ENCODE measurements at places on chromosomes 6 and 20.

DNA sequence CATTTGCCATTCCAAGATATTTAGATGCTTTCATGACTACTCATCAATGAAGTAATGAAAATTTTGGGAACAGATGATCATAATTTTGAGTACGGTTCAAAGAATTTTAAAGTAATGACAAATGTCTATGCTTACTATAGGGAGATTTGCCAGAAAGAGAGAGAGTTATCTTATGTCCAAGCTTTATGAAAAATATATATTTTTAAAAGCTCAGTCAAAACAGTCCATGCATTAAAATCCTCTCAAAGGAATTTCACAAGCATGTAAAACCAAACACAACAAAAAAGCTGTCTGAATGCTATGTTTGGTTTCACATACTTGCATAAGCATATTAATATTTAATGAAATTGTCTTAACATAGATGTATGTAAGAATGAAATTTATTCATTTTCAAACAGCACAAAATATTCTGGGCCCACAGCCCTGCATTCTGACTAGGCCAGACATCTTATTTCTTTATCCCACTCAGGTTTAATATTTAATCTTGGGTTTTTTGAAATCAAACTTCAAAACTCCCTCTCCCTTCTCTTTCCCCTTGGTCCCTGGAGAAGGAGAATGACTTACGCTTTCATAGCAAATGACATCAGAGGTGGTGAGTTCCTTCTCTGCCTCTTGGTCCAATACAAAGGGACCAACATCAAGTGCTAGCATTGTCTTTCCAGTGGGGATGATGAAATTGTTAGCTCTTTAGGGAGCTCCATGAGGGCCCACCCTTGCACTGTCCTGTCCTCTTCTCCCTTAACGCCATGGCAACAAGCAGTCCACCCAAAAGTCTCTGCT lies 94.2 kb downstream of the ADAT2 start:
- no peaks in the 10 kb centered on the region for H3K4me1 ChIP-seq
- H3K4me3 ChIP-seq, result no peak overlapping the region

DNA sequence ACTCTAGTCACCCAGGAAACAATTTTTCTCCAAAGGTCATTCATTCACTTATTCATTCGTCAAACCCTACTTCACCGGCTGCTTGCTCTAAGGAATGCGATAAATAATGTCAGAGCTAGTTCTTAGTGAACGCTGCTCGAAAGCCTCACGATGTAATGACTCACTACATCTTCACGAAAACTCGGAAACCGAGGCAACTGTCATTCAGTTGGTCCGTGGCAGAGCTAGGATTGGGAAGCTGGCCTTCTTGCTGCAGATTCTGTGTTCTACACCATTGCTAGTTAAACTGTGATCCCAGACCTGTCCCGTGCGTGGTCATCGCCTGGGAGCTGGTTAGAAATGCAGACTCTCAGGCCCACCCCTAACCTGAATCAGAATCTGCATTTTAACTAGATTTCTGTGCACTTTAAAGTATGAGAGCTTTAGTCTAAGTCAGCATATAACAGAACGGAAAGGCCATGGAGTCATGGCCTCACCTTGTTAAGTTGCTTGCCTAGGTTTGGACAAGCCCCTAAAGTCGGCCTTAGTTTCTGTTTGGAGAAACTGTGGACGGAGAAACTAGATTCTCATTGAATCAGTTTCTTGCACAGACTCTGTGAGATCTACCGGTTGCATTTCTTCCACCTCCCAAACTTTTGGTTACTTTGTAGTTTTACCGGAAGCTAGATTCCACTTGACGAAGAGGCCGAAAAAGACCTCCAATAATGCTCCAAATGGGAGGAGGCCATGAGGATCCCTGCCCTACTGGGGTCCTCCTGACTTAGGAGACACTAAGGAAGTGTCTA lies 651 bp upstream of the CCND3 start:
- peaks cover 73% of the 10 kb centered on the region for H3K4me1 ChIP-seq
- H3K36me3 ChIP-seq, result peaks cover 4% of the 10 kb centered on the region
- no peaks in the 10 kb centered on the region for H3K27me3 ChIP-seq
- peak overlapping the region; percentile 45 for H3K4me3 ChIP-seq
- peak; percentile 73 for DNase-seq

- no peak overlapping the region for H3K27ac ChIP-seq
- DNase-seq, result no peak
- H3K36me3 ChIP-seq, result no peaks in the 10 kb centered on the region
- no peak overlapping the region for H3K4me3 ChIP-seq
These were observed 34.9 kb downstream of the ANGPT4 start for GRCh38 chr20:881051-881782.

DNA sequence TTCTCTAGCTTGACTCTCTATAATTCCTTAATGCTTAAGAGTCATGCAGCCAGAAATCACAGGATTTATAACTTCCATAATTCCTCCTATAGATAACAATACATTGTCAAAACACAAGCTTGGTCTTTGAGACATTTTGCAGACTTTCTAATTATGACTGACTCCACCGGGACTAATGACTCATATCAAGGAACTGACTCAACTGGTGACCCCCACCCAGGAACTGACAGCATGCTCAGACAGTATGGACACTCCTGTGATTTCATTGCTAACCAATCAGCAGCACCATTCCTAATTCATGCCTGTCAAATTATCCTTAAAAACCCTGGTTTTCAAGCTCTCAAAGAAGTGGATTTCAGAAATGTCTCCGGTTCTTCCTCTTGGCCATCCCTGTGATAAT lies 670.5 kb upstream of the IMPG1 start:
- no peak overlapping the region for H3K4me3 ChIP-seq
- no peaks in the 10 kb centered on the region for H3K36me3 ChIP-seq
- no peaks in the 10 kb centered on the region for H3K4me1 ChIP-seq
- no peak for DNase-seq

DNA sequence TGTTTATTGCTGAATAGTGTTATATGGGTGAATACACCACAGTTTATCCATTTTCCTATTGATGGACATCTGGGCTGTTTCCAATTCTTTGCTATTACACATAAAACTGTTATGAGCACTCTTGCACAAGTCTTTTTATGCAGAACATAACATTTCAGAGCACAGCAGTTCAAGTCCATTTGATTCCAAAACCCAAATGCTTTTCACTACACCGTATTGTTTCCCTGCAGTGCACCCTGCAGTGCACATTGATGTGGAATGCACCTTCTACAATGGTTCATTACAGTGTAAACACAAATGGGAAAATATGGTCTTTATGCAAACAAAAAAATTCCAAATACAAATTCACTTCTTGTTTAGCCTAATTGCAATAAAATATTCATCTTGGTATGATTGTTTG lies 3.6 kb upstream of the SLC2A12 start:
- H3K4me1 ChIP-seq, result peaks cover 11% of the 10 kb centered on the region
- H3K36me3 ChIP-seq, result no peaks in the 10 kb centered on the region
- DNase-seq, result no peak
- no peak overlapping the region for H3K27ac ChIP-seq
- no peak overlapping the region for H3K4me3 ChIP-seq
- no peaks in the 10 kb centered on the region for H3K27me3 ChIP-seq

DNA sequence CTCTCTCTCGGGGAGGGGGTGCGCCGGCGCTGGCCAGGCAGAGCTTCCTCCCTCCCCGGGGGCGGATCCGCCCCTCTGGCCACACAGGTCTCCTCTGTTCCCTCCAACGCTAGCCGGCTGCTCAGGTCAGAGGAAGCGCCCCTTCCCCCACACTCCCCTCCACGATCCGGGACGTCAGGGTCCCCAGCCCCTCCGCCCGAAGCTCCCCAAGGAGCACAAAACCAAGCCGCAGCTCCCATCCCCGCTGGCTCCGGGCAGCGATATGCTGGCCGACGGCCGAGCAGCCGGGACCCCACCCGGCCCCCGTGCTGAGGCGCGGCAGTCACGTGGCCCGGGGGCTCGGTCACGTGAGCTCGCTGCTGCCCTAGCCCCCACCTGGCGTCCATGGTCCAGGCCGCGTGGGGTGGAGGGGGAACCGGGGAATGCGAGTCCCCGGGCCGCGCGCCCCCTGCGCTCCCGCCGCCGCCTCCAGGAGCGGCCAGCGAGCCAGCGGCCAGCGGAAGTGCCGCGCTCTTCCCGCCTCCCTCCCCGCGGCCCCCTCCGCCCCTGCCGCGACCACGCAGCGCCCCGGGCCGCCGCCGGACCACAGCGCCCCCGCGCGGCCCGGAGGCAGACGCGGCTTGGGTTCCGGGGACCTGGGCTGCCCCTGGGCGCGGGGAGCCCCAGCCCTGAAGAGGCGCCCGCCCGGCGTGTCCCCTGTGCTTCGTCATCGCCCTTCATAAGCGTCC lies at the start of gene SLC35B2:
SLC35B2 (minus strand) TSS at position 504 of the 728 bp plus-strand sequence; CDS start at position 386, 118 bp downstream.
- DNase-seq, result peak; percentile 81
- peaks cover 55% of the 10 kb centered on the region for H3K36me3 ChIP-seq
- H3K27ac ChIP-seq, result peak within 1 kb of the TSS; percentile 82
- H3K4me1 ChIP-seq, result peaks cover 40% of the 10 kb centered on the region
- no peaks in the 10 kb centered on the region for H3K27me3 ChIP-seq

- no peaks in the 10 kb centered on the region for H3K27me3 ChIP-seq
- no peaks in the 10 kb centered on the region for H3K4me1 ChIP-seq
- H3K4me3 ChIP-seq, result no peak overlapping the region
- no peaks in the 10 kb centered on the region for H3K36me3 ChIP-seq
- no peak for DNase-seq
These were observed 134.9 kb downstream of the SCML4 start for GRCh38 chr6:107689190-107689589.

- H3K4me3 ChIP-seq, result no peak overlapping the region
- H3K4me1 ChIP-seq, result peaks cover 11% of the 10 kb centered on the region
- no peaks in the 10 kb centered on the region for H3K36me3 ChIP-seq
- no peaks in the 10 kb centered on the region for H3K27me3 ChIP-seq
- DNase-seq, result no peak
These were observed 50.6 kb downstream of the SLC22A3 start for GRCh38 chr6:160398674-160399271.

DNA sequence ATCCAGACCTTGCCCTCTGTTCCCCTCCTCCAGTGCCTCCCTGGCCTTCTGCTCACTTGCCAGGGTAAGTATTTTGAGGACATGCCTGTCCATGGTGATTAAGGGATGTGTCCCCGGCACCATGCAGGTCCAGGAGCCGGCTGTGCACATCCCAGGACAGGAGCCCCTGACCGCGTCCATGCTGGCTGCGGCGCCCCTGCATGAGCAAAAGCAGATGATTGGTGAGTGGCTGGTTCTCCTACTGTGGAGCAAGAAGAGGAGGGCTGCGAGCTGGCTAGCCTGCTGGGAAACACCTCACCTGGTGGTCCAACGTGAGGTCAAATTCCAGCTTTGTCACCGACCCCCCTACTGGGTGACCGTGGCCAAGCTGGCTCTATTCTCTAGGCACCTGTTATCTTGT lies 23.7 kb downstream of the TOMM34 start:
- DNase-seq, result no peak
- no peak overlapping the region for H3K4me3 ChIP-seq
- no peaks in the 10 kb centered on the region for H3K27me3 ChIP-seq
- H3K4me1 ChIP-seq, result no peaks in the 10 kb centered on the region
- H3K36me3 ChIP-seq, result peaks cover 16% of the 10 kb centered on the region

GRCh38 chr6:30378290-30378937 lies 33.5 kb downstream of the RPP21 start:
- no peak for DNase-seq
- no peak overlapping the region for H3K27ac ChIP-seq
- H3K27me3 ChIP-seq, result peaks cover 6% of the 10 kb centered on the region

GRCh38 chr6:30612687-30613248 lies 4.3 kb downstream of the PPP1R10 start:
- H3K36me3 ChIP-seq, result peaks cover 31% of the 10 kb centered on the region
- no peak for DNase-seq
- no peak overlapping the region for H3K4me3 ChIP-seq
- no peaks in the 10 kb centered on the region for H3K27me3 ChIP-seq
- peaks cover 63% of the 10 kb centered on the region for H3K4me1 ChIP-seq
- peak overlapping the region; percentile 94 for H3K27ac ChIP-seq

DNA sequence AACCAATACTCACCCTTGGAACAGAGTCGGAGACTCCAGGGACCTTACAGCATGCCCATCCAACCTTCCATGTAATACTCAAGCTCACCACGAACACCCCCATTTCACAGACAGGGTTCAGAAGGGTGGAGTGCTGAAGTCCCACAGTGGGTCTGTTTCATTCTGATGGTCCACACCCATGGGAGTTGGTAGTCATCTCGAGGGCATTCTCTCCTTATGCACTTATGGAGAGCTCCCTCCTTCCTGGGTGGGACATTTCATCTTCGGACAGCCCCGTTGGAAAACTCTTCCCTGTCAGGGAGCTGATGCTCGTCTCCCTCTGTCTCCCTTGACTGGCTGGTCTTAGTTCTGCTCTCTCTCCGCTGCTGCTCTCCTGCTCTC lies 38.9 kb downstream of the COX4I2 start:
- peak overlapping the region; percentile 75 for H3K27ac ChIP-seq
- H3K4me1 ChIP-seq, result peaks cover 92% of the 10 kb centered on the region
- no peak for DNase-seq

Data from CD4-positive, alpha-beta memory T cell (primary cell).